ENCODE measurements at places on chromosomes 4 and X.

DNA sequence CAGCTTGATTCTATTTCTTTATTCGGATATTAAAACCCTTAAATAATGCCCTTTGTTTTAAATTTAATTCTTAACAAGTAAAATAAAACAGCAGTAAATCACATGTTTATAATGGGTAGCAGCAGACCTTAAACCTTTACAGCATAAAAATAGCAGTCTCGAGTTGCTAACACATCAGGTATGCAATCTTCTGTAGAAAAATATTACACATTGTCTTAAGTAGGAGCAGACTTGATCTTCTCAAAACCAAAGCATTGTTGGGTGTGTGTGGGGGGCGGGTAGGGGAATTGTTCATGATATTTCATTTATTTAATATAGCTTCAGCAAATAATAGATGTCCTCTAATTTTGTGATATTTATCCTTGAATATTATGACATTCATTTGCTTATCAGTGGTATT, 331.4 kb downstream of the PCDH7 start:
- DNase-seq, result no peak

DNA sequence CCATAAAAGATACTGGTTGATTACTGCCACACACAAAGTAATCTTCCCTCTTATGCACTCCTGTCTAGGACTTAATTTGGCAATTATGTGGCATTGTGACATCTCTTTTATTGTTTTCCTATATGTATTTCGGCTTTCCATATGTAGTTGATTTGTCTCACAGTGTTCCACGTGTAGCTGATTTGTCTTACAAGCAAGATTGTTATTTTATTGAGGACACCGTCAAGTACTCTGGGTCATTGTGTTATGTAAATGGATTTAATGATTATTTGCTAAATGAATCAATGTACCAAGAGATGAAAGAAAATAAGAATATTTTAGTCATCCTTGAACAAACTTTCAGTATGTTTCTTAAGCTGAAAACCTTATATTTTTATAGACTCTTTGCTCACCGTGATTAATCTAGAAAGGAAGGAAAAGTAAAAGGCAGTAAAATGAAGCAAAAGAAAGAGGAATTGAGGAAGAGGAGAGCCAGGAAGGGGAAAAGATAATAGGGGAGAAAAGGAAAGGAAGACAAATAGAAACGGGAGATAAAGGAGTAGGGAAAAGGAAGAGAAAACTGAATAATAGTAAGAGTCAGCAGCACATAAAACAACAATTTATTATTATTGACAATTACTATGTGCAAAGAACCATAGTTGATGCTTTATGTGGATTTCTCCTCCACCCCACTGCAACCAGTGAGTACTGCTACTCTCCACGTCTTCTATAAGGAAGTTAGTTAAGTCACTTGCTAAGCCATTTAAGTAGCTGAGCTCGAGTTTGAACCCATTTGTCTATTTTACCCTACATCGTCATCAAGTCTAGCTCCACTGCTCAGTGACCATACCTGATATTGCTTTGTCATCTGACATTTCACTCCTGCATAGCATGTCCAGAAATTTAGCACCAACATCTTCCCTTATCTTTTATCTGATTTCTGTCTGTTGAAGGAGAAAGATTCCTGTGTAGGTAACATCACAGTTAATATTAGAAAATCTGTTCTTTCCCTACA, 336.5 kb downstream of the BMPR1B start:
- DNase-seq, result no peak

- DNase-seq, result no peak
Measured at GRCh38 chr4:42778349-42778748, 114.2 kb upstream of the GRXCR1 start.

GRCh38 chr4:6694177-6694901, 661 bp downstream of the S100P start:
- no peak for DNase-seq

DNA sequence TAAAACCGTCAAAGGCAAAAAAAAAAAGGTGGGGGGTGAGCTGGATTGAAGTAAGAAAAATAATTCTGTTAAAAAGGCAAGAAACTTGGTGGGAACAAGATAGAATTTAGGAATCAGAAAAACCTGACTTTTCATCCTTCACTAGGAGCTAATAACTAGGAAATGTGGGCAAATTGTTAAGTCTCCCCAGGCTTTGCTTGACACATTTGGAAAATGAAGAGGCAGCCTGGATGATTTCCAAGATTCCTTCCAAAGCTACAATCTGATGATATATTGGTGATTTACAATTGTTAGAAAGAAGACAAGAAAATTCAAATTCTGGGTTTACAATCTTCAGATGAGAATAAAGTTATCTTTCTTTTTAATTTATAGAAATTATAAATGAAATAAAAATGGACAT, 1062.5 kb downstream of the ADGRL3 start:
- DNase-seq, result no peak

GRCh38 chr4:36317721-36318120, 36.3 kb downstream of the DTHD1 start:
- DNase-seq, result no peak

DNA sequence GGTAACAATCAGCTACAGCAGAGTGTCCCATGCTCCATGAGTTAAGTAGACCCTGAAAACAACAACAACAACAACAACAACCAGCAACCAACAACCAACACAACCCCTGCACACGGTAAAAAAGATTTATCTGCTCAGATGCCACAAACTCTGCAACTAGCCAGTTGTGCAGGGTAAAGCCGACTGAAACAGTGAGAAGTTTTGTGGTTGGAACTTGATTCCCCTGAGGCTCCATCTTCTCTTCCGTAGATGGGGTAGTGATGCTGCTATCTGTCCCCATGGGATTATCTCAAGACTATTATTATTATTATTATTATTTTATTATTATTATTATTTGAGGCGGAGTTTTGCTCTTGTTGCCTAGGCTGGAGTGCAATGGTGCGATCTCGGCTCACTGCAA, 50.6 kb upstream of the RAPGEF2 start:
- DNase-seq, result no peak

- DNase-seq, result no peak
Measured at GRCh38 chr4:135277068-135277979, 1075.7 kb upstream of the PABPC4L start.

DNA sequence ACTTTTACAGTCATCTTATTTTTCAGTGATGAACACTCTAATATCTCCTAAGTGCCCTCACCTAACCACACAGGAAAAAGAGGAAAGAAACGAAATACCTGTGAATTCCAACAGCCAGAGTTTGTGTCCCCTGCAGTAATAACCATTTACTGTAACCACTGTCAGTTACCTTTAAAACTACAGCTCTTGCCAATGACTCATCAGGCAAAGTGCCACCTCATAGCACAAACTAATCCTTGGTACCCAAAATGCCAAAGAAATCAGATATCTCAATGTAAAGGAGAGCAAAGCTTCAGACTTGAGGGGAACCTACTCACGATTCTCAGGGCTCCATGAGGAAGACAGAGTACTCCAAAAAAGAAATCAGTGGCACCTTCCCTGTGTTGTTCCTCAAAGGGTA, 146.5 kb downstream of the NDST3 start:
- DNase-seq, result no peak

GRCh38 chr4:171202908-171203307, 610.3 kb upstream of the GALNTL6 start:
- no peak for DNase-seq

GRCh38 chr4:61277785-61278760, 77.9 kb downstream of the ADGRL3 start:
- no peak for DNase-seq

GRCh38 chrX:7330556-7330955, 182.6 kb upstream of the PUDP start:
- no peak for DNase-seq

- no peak for DNase-seq
Measured at GRCh38 chrX:132590350-132591026, 101.7 kb upstream of the MBNL3 start.

DNA sequence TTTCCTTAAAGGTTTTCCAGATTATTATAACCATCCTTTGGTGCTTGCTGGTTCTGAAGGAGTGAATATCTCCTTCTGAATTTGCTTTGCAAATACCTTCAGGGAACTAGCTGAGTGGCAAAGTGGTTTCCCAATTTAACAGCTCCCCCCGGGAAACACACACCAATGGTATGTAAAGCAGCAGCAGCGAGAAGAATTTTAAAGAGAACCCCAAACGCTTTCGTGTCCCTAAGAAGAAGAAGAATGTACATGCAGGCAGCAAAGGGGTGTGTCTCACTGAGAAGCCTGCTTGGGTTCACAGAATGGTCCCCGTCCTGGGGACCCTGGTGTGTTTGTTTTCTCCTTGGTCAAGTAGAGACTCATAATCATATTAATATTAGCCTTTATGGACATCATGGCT, 4.2 kb upstream of the AKAP17A start:
- DNase-seq, result no peak

- DNase-seq, result no peak
Measured at GRCh38 chr4:1328267-1329155, 18.5 kb upstream of the UVSSA start.

DNA sequence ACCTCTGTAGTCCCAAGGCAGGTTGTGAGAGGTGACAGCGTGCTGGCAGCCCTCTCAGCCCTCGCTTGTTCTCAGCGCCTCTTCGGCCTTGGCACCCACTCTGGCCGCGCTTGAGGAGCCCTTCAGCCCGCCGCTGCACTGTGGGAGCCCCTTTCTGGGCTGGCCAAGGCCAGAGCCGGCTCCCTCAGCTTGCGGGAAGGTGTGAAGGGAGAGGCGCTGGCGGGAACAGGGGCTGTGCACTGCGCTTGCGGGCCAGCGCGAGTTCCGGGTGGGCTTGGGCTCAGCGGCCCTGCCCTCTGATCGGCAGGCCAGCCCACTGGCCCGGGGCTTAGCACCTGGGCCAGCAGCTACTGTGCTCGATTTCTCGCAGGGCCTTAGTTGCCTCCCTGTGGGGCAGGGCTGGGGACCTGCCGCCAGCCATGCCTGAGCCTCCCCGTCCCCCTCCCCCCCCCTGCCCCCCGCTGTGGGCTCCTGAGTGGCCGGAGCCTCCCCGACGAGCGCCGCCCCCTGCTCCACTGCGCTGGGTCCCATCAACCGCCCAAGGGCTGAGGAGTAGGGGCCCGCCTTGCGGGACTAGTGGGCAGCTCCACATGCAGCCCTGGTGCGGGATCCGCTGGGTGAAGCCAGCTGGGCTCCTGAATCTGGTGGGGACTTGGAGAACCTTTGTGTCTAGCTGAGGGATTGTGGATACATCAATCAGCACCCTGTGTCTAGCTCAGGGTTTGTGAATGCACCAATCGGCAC, 347.6 kb downstream of the KLHL13 start:
- DNase-seq, result no peak

DNA sequence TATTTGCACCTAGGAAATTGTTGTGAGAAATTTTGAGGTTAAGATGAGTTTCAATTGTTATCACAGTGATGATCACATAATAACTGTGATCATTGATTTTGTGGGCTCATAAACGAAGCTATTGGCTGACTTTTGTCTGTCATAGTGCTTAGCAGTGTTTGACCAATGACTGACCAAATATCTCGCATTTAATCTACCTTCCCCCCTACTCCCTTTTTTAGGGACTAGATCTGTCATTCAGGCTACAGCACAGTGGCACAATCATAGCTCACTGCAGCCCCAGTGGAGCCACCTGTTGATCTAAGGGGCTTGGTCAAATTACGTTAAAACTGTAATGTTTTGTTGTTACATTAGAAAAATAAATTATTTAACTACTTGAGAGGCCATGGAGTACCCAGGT, 1.5 kb downstream of the FUNDC2 start:
- DNase-seq, result no peak

DNA sequence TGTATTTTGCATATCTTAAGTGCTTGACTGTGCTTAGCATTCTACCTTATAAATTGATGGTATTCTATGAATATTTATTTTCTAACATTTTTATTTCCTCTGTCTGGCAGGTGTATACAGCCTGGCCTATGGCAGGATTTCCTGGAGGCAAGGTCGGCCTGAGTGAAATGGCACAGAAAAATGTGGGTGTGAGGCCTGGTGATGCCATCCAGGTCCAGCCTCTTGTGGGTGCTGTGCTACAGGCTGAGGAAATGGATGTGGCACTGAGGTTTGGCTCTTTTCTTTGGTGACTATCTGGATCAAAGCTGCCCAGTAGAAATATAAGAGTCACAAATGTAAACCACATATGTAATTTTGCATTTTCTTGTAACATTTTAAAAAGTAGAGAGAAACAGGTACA, 6.5 kb upstream of the NUDT6 start:
- no peak for DNase-seq

DNA sequence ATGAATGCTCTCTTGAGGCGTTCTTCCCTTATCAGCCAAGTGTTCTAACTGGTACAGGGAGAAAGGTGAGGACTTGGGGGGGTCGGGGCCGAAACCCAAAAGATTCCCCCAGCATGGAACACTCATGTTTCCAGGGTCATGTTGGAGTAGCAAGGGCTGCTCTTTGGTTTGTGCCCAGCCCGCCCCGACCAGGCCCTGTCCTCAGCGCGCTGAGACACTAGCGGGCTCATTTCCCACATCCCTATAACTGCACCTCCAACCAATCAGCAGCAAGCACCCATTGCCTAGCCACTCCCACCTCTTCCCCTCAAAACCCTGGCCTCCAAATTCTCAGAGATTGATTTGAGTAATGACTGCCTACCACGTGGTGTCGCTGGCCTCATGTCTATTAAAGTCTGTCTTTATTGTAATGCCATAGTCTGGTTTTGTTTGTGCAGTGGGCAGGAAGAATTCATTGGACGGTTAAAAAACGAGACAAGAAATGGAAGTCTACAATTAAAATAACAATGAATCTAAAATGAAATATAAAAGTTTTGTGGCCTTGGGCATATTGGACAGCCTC, 1928.4 kb downstream of the STIM2 start:
- no peak for DNase-seq

- DNase-seq, result no peak
Measured at GRCh38 chrX:150257353-150258175, 105.6 kb upstream of the MAMLD1 start.

- DNase-seq, result no peak
Measured at GRCh38 chr4:4440333-4441061, 53.6 kb downstream of the NSG1 start.

GRCh38 chr4:82851885-82852750, 38.8 kb downstream of the SEC31A start:
- no peak for DNase-seq

DNA sequence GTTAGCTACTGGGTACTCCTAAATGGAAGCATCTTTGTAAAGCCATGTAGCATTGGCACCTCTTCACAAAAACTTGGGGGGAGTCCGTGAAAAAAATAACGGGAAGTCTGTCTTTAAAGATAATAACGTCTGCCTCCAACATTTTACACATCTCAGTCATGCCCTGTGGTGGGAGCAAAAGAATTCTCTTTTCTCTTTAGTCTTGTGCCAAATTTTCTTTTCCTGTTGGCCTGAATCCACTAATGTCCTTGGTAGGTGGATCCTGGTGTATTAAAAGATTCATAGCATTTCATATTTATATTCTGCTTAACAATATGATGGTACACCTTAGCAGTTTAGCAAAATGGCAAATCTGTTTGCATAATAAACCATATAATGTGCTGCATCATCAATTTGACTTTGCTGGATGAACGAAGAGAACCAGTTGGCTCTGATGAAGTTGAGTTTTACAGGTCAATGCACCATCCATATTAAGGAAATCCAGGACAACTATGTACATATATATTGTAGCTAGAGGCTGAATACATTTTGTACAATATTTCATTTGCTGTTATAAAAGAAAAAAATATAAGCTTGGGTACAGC, 746.4 kb upstream of the MAGEB2 start:
- DNase-seq, result no peak

GRCh38 chr4:140426610-140427105, 790 bp downstream of the CLGN start:
- no peak for DNase-seq
